HEK293T (cell line): ENCODE measurements at places on chromosomes 13 and 19.

DNA sequence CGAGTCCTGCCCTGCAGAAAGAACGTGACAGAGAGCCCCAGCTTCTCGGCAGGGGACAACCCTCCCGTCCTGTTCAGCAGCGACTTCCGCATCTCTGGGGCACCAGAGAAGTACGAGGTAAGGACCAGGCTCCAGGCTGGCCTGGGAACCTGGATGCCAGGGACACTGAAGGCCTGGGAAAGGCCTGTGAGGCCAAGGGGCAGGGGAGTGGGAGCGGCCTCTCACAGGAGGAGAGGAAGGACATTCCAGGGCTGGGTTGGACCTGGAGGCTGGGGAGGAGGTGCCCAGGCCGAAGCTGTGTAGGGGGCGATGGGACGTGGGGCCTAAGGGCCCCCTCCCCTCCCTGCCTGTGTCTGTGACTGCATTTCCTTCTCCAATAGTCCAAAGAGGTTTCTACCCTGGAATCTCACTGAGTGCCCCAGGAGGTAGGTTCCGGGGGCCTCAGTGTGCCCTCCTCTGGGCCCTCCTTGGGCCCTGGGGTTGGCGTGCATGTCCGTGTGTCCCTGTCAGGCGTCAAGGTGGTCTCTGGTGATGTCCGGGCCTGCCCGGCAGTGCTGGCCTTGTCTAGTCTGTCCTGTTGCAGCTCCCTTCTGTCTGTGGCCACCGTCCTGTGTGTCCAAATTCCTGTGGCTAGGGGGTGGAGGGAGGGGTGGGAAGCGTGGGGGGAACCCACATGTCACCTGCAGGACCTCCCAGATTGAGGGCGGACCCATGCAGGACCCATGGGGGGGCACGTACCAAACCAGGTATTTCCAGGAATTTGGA, 16.9 kb upstream of the CD22 start:
- DNase-seq: no peak

- no peak for DNase-seq
Measured at GRCh38 chr13:37085606-37086005, 19.9 kb downstream of the CSNK1A1L start.

- DNase-seq: no peak
Measured at GRCh38 chr19:31317093-31317492, 32.1 kb downstream of the TSHZ3 start.

DNA sequence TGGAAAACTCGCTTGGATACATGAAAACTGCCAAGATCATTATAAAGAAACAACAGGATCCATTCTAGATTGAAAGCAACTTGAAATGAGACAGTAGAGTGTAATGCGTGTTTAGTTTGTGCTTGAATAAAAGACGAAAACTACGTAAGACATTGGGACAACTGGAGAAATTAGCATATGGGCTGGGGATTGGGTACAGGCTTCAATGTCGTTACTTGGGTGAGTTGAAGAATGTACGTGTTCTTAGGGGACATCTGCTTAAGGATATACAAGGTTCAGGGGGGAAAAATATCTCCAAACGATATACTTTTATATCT, 471 bp upstream of the ERVK3-1 start:
- no peak for DNase-seq

DNA sequence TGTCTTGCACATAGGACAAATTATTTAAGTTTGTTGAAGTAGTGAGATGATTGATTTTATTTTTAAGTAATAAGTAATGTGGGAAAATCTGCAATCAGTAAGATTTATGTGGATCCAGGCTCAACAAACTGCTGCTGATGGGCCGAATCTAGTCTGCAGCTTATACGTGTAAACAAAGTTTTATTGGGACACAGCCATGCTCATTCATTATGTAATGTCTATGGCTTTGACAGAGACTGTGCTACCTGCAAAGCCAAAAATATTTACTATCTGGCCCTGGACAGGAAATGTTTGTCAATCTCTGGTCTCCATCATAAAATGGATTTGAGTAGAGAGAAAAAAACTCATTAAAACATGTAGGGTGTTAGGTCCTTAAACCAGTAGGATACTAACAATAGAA, 728.0 kb downstream of the GPC5 start:
- DNase-seq: no peak

- DNase-seq: no peak
Measured at GRCh38 chr19:640161-640558, 481 bp downstream of the FGF22 start.

DNA sequence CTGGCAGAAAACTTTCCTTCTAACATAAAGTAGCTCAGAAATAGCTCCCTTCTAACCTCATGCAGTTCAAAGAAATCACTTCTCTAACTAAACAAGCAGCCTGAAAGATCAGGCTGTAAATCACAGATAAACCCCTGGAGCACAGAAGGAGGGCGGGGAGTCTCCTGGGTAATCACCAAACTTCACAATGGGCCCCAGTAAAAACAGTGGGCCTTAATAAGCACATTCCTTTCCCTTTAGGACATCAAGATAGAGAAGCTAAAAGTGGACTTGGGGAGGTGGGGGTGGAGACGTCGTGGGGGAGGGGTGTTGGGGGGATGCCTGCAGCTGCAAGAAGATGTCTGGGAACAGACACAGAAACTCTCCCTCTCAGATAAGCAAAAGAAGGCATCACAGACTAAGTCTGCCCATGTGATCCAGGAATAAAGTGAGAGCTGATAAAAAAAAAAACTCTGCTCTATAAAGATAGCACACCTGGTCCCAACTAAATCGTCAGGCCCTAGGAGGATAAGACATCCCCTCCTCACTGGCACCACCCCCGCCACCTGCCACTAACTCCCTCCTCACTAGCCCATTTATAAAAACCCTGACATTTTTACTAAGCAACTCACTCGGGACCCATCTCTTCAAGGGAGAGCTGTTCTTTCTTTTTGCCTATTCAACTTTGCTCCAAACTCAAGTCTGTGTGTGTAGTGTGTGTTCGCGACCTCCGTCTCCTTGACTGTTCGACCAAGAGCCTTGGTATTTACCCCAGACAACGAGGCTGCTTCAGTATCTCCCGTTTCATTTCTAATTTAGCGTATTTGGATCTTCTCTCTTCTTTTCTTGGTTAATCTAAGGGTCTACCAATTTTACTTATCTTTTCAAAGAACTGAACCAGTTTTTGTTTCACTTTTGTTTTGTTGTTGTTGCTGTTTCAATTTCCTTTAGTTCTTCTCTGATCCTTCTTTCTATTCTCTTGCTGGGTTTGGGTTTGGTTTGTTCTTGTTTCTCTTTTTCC, 31.7 kb downstream of the DNAJC15 start:
- peak; percentile 45 for DNase-seq

GRCh38 chr13:47628666-47629065, 372.4 kb downstream of the SUCLA2 start:
- no peak for DNase-seq

- no peak for DNase-seq
Measured at GRCh38 chr13:42626176-42626860, 52.4 kb downstream of the TNFSF11 start.

GRCh38 chr19:15291548-15292021, 40.8 kb downstream of the BRD4 start:
- no peak for DNase-seq

- no peak for DNase-seq
Measured at GRCh38 chr19:44567745-44568144, 38.3 kb upstream of the CEACAM20 start.

DNA sequence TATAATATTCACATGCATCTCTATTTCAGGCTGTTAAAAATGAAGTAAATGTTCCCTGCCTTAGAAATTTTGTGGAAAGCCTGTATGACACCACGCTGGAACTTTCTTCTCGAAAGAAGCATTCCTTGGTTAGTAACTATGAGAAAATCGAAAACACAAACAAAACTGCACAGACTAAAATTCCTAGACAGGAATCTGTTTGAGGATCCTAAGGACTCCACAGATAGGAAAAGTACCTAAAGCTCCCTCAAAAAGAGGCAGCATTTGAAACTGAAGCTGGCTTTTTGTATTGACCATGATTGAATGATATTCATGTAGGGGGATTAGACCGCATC, 103.4 kb downstream of the FRY start:
- DNase-seq: no peak

DNA sequence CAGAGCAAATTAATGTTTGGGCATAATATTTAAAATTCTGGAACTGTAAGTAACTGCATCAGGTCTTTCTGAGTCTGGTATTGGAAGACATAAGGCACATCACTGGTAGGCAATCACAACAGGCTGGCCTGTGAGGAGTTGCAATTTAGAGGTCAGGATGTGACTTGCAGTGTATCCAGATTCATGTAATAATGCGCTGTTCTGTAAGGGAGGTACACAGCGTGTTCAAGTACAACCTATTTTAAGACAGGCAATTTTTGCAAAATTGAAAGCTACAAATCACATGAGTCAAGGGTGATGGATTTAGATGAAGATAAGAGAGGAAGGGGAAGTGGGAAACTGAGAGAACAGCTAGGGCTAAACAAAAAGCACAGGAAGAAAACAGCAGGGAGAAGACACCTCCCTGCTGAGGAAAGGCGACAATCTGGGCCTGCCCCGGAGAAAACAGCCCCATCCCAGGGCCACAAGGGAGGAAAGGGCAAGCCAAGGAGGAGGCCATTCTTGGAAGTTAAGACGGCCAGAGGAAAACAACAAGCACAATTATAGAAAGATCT, 138.1 kb downstream of the LACC1 start:
- no peak for DNase-seq

- DNase-seq: no peak
Measured at GRCh38 chr13:74555276-74555625, 421.0 kb upstream of the KLF12 start.

GRCh38 chr19:23547156-23547555, 139.9 kb downstream of the ZNF675 start:
- no peak for DNase-seq

GRCh38 chr13:34417896-34418295, 524.2 kb upstream of the NBEA start:
- no peak for DNase-seq

DNA sequence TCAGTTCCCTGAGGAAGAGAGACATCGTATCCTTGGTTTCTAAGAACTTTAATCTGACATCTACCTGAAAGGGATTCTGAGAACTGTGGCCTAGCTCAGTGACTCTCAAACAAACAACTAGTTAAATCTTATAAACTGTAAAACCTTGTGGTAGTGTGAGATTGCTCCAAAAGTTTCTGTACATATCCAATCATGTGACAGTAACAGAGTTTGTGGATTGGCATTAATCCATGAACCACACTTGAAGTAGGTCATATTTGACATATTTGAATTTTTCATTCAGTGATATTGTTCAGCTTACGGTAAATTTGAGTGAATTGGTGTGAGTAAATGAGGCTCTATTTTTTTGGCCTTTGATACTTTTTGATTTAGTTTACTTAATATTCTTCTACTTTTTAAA, 15.0 kb downstream of the TDRD3 start:
- no peak for DNase-seq

DNA sequence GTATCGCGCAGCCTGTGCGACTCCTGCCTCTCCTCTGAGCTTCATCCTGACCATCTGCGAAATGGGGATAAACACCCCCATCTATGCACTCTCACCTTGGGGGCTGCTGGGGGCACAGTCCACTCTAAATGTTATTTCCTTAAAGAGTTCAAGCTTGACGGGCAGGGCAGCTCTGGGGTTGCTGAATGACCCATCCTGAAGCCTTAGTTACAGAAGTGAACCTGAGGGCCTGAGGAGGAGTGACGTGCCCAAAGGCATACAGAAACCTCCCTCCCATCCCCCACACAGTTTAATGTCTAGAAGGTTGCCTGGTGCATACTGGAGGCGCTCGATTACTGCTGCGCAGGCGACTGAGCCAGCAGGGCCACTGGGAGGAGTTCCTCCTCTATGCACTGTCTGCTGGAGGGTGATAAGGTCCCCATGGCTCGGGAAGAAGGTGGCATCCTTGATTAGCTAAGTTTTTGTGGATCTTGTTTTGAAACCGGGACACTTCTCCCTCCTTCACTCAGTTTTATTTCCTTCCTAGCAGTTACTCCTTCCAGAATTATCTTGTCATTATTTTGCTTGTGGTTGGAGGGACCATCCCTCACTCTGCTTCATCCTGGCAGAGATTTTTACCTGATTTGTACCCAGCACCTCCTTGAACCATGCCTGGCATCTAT, 572 bp upstream of the FKBP8 start:
- DNase-seq: peak; percentile 60

DNA sequence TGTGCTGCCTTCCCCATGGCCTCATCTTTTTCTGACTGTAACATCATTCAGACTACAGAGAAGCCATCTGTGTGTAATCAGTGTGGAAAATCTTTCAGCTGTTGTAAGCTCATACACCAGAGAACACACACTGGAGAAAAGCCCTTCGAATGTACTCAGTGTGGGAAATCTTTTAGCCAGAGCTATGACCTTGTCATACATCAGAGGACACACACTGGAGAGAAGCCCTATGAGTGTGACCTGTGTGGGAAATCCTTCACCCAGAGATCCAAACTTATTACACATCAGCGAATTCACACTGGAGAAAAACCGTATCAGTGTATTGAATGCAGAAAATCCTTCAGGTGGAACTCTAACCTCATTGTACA, 17.2 kb upstream of the ZNF8 start:
- DNase-seq: no peak

GRCh38 chr19:55640043-55640576, 692 bp upstream of the ZNF580 start:
- DNase-seq: peak; percentile 70

DNA sequence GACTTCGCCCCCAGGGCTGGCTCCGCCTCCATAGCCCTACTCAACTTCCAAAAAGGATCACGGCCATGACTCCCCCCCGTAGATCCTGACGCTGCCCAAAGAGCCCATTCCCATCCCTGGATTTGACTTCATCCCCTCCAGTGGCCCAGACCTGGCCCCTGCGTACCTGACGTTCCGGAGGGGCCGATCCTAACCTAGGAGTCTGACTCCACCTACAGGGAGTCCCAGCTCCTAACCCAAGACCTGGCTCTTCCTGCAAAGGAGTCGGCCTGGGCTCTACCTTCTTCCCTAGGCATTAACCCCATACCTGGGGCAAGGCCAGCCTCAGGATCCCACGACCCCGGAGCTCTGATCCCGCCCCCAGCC, 10.8 kb downstream of the STAP2 start:
- no peak for DNase-seq

DNA sequence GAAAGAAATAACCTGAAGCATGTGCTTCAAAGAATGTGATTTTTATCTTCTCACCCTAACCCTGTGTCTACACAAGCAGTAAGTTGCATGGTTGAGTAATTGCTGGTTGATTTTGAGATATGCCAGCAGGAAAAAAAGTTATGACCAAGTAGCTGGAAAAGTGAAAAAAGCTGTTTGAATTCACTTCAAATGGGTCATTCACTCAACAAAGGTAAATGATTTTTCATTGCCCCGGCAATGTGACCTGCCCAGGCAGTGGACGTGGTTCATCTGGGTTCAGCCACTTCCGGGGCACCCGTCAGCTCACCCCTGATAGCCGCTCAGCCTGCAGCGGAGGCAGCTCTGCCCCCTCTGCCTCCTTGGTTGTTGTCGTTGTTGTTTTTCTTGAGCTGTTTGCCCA, 18.5 kb downstream of the TNFRSF19 start:
- DNase-seq: no peak
